Naive thymus-derived CD8-positive, alpha-beta T cell (primary cell): ENCODE measurements at places on chromosomes 4 and X. TPM values are rescaled to one million over a fixed set of nuclear protein-coding genes. Genes with fewer than 3 reads are reported as not detected.

Gene TKTL2
- total RNA-seq = not detected

Gene SETD7
- 2.3 TPM for total RNA-seq

Gene GCNA
- total RNA-seq = 12.1 TPM

Gene C4orf54
- not detected for total RNA-seq

Gene ZNF711
- total RNA-seq = 2.3 TPM

Gene FAM47E
- 0.60 TPM for total RNA-seq

Gene CT45A3
- not detected for total RNA-seq

Gene NUDT11
- total RNA-seq = 2.2 TPM

Gene CXorf49
- total RNA-seq = not detected

Gene CYSLTR1
- 1.1 TPM for total RNA-seq

Gene GLRA3
- total RNA-seq = not detected
